CD4-positive, alpha-beta T cell treated with Interleukin-10 for 1 hour (primary cell): ENCODE measurements at places on chromosomes 13 and 19.

GRCh38 chr19:38023671-38024541, 116.9 kb downstream of the SIPA1L3 start:
- DNase-seq = no peak

DNA sequence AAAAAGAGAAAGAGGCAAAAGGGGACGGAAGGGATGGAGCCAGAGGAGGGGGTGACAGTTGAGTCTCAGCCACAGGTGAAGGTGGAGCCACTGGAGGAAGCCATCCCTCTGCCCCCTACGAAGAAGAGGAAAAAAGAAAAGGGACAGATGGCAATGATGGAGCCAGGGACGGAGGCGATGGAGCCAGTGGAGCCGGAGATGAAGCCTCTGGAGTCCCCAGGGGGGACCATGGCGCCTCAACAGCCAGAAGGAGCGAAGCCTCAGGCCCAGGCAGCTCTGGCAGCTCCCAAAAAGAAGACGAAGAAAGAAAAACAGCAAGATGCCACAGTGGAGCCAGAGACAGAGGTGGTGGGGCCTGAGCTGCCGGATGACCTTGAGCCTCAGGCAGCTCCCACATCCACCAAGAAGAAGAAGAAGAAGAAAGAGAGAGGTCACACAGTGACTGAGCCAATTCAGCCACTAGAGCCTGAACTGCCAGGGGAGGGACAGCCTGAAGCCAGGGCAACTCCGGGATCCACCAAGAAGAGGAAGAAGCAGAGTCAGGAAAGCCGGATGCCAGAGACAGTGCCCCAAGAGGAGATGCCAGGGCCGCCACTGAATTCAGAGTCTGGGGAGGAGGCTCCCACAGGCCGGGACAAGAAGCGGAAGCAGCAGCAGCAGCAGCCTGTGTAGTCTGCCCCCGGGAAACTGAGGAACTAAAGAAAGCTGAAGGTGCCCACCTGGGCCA, 2.5 kb downstream of the POLR1G start:
- no peak for DNase-seq

- no peak for DNase-seq
Observed at GRCh38 chr13:80297094-80297493, 43.8 kb downstream of the SPRY2 start.

- DNase-seq = no peak
Observed at GRCh38 chr13:113062691-113063090, 42.9 kb upstream of the F7 start.

- DNase-seq = peak; percentile 60
Observed at GRCh38 chr13:48505012-48505411, 27.9 kb downstream of the RCBTB2 start.

GRCh38 chr19:33413868-33414666, 40.6 kb downstream of the CEBPG start:
- no peak for DNase-seq

- no peak for DNase-seq
Observed at GRCh38 chr13:33992881-33993336, 175.0 kb downstream of the RFC3 start.

DNA sequence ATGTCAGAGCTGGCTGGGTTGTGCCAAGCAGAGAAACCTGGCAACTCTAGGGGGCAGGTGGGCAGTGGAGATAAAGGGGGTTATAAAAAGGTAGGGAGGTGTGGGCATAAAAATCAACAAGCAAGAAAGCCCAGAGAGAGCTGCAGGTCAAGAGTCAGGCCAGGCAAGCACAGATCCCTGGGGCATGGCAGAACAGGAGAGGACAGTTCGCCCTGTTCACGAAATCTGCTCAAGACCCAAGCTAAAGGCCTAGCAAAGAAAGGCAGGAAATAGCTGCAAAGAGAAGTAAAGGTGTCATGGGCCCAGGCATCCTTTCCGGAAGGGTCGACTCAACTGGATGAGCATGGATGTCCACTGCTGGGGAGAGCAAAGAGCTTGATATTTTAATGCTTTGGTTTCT, 3.4 kb downstream of the MBNL2 start:
- peak; percentile 30 for DNase-seq

- no peak for DNase-seq
Observed at GRCh38 chr13:28429685-28430290, 65.1 kb downstream of the FLT1 start.

DNA sequence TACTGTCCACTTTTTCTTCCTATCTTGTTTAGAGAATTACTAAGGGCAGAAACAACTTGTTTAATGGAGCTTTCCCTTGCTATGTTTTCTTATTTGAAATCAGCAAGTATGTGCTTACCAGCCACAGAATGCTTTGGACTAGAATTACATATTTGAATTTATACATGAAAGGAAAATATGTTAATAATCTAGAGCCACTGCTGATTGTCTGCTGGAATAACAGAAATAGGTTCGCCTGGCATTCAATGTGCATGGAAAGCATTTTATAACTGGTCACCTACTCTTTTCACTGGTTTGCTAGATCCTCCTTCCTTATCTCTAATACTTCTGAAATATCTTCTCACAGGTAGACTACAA, 8.0 kb downstream of the EFNB2 start:
- no peak for DNase-seq

GRCh38 chr13:37615276-37615675, 16.7 kb upstream of the POSTN start:
- DNase-seq = no peak

DNA sequence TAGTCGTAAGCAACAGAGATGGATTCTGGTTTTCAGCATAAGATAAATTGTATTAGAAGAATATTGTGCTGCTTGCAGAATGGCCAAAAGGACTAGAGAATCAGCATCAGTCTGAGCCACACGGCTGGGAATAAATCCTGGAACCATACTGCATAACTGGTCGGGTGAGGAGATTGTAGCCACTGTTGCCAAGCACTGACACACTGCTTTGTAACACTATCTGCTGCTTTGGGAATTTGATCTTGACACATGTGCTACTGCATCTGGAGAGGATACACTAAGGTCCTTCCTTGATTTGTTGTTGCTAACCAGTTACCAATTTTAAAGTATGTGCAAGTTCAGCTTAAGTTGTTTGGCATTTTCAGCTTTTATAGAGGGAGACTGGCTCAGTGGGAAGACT, 1.9 kb downstream of the HNRNPA1L2 start:
- DNase-seq = no peak

GRCh38 chr13:112131713-112132113, 64.8 kb downstream of the SOX1 start:
- no peak for DNase-seq

GRCh38 chr13:67033170-67033569, 197.0 kb downstream of the PCDH9 start:
- DNase-seq = no peak

- no peak for DNase-seq
Observed at GRCh38 chr13:24529478-24529877, 16.9 kb upstream of the PARP4 start.

DNA sequence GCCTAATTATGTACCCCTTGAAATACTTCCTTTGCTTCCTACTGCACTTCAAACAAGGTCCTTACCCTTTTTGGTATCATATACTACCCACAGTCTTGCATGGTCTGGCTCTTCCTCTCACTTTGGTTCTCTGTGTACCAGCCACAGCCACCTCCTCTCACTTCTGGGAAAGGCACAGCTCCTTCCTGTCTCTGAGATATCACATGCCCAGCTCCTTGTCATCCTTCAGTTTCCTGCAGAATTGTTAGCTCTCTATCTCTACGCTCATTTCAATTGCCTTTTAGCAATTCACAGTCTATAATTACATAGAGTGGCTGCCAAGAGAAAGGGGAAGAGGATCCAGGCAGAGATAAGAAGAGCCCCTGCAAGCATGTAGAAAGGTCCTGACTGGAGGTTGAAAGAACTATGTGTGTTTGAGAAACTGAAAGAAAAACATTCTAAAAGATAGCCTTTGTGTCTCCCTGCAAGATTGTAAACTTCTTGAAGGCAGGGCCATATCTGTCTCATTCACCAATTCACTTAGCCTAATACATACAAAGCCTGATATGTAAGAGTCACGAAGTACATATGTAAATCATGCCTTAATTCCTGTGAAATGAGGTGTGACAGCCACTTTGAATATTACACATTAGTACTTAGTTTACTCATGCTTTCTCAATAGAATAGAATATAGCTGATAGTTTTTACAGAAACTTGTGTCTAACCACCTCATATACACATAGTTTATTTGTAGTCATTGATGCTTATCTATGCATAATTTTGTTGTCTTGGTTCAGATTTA, 933.1 kb downstream of the DIAPH3 start:
- DNase-seq = no peak

GRCh38 chr13:30124131-30124768, 183.1 kb downstream of the KATNAL1 start:
- DNase-seq = no peak

- DNase-seq = no peak
Observed at GRCh38 chr19:35901055-35901644, 810 bp upstream of the NFKBID start.

- DNase-seq = no peak
Observed at GRCh38 chr13:36975172-36975571, 24.0 kb downstream of the ALG5 start.

- no peak for DNase-seq
Observed at GRCh38 chr13:97091196-97091595, 96.9 kb upstream of the OXGR1 start.

DNA sequence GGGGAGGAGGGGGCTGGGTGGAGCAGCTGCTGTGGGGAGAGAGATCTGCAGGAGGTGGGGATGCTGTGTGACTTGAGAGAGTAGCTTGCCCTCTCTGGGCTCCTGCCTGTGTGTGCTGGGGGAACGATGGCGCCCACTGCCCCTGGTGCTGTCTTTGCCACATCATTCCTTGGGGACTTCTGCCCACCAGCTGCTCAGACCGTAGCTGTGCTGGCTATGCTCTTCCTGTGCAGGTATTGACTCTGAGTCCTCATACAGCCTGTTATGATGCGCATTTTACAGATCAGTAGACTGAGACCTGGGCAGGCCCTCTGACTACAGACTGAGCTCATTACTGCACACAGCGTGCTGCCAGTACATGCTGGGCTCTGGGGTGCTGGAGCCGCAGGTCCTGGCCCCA, 51.1 kb downstream of the DNM2 start:
- DNase-seq = no peak

GRCh38 chr13:53138376-53139036, 109.9 kb downstream of the OLFM4 start:
- DNase-seq = no peak

GRCh38 chr13:36357692-36358091, 11.5 kb upstream of the SPART start:
- DNase-seq = no peak

GRCh38 chr19:11423791-11424181, 4.7 kb upstream of the RGL3 start:
- DNase-seq = no peak

DNA sequence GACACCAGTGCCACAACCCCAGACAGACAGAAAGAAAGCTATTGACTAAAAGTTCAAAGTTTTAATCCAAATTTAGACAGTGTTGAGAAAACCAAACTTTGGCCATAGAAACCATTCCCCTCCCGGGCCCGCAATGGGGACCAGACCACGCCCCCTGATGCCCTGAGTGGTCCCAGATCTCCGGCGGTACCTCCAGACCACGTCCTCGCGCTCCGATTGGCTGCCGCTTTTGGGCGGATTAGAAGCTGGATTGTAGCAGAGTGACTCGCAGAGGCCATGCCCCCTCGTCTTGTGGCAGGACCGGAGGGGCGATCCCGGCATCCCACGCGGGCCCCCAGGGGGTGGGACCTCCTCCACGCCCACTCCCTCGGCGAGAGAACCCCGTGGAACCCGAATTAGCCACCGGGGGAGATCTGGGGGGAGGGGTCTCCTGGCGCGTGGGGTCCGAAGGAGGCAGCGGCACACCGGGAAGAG, 797 bp upstream of the HSD17B14 start:
- peak; percentile 86 for DNase-seq

GRCh38 chr13:49499889-49500660, 4.3 kb downstream of the PHF11 start:
- DNase-seq = peak; percentile 33

- DNase-seq = no peak
Observed at GRCh38 chr13:81658598-81659370, 1317.9 kb upstream of the SPRY2 start.

GRCh38 chr19:35169221-35169995, 14.9 kb downstream of the FXYD5 start:
- no peak for DNase-seq
